ENCODE measurements at places on chromosomes 2 and 18.

GRCh38 chr2:115678129-115678528 is 1235.7 kb downstream of the DPP10 start:
- DNase-seq, result no peak

DNA sequence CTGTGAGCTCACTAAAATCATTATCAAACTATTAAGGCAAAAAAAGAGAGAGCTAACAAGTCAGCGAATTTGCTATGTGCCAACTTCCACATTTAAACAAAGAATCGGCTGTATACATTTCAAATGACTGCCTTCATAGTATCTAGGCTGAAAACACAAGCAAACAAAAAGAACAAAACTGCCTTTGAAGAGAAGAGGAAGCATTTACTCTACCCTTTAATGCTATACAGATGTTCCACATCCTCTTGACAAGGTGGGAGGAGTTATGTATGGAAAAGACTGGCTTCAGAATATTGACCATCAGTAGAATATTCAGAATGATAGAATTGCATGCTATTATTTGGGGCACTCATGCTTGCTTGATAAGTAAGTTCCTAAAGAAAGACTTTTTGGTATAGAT is 741.7 kb downstream of the PLCL1 start:
- DNase-seq, result no peak

DNA sequence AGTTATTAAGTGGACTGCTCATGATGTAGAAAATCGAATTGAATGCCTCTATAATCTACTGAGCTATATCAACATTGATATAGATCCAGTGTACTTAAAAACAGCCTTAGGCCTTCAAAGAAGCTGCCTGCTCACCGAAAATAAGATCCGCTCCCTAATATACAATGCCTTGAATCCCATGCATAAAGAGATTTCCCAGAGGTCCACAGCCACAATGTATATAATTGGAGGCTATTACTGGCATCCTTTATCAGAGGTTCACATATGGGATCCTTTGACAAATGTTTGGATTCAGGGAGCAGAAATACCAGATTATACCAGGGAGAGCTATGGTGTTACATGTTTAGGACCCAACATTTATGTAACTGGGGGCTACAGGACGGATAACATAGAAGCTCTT is 2.0 kb downstream of the KLHL23 start:
- no peak for DNase-seq

DNA sequence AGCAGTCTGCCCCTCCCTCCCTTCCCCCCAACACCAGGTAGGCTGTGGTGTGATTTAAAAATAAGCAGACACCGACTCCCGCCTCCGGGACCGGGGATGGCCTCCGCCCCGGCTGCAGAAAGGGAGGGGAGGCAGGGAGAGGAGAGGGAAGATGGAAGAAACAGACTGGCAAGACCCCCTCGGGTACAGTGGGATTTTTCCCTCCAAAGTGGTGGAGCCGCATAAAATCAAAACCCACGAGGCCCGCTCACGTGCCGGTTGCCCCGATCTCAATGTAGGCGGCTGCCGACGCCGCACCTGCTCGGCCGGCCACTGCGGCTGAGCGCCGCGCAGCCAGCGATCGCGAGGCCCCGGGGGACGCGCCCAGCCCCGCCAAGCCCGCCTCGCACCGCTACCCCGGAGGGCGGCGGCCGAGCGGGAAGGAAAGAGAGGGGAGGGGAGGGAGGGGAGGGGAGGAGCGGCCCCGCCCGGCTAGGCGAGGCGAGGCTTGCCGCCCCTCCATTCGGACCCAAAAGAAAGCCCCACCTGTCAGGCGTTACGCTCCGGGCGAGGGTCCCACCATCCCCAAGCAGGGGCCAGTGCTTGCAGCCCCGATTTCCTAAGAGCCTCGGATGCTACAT is 811 bp downstream of the ADD2 start:
- DNase-seq, result peak; percentile 58

GRCh38 chr2:16713011-16713423 is 47.4 kb upstream of the CYRIA start:
- DNase-seq, result no peak

DNA sequence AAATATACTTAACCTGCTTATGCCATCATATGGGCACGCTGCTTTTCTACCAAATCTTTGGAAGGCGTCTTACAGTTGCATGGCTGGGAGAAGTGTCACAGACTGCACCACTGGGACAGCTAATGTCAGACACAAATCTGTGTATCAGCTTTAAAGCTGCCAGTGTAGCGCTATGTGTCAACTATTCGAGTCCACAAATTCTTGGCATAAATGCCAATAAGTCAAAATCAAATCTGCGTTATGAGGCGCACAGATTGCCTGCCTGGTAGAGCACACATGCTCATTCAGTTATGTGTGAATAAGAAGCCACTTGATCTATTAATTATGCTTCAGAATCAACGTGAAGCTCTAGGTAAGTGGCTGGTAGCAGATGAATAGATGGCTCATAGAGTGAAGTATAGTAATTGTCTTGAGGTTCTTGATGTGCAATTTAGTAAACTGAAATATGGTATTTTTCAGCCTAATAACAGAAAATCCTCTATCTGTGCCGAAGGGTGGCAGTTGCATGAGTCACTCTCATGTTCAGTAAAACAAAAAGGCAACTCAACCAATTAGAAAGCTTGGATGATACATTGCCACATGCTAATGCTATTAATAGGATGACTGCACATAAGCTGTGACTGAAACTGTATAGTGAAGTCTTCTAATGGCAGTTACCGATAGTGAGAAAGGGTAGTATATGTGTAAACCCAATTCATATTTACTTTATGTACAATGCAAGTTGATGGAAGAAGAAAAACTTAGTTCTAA is 52.0 kb downstream of the DCC start:
- DNase-seq, result no peak

GRCh38 chr2:40260437-40260836 is 191.5 kb downstream of the SLC8A1 start:
- no peak for DNase-seq

GRCh38 chr2:24766609-24767008 is 26.6 kb downstream of the PTRHD1 start:
- no peak for DNase-seq
